ENCODE measurements at places on chromosomes 6 and 20. TPM values are rescaled to one million over a fixed set of nuclear protein-coding genes. Genes with fewer than 3 reads are reported as not detected.

The LPA gene
- 0.90 TPM for total RNA-seq

The MCHR2 gene
- total RNA-seq, result not detected

GRCh38 chr6:132333639-132334520 is 67.4 kb downstream of the MOXD1 start:
- DNase-seq, result no peak
- no peaks in the 10 kb centered on the region for H3K36me3 ChIP-seq
- no peaks in the 10 kb centered on the region for H3K4me1 ChIP-seq
- H3K4me3 ChIP-seq, result no peak overlapping the region
- H3K27ac ChIP-seq, result no peak overlapping the region

GRCh38 chr6:53793318-53794136 is 1.3 kb upstream of the LRRC1 start:
- H3K4me3 ChIP-seq, result peak overlapping the region; percentile 82
- DNase-seq, result no peak
- no peaks in the 10 kb centered on the region for H3K36me3 ChIP-seq
- no peaks in the 10 kb centered on the region for H3K27me3 ChIP-seq
- peak overlapping the region; percentile 84 for H3K27ac ChIP-seq
- H3K4me1 ChIP-seq, result no peaks in the 10 kb centered on the region

GRCh38 chr20:61507778-61508177 is 255.7 kb downstream of the CDH4 start:
- no peak overlapping the region for H3K27ac ChIP-seq
- no peaks in the 10 kb centered on the region for H3K27me3 ChIP-seq
- no peak overlapping the region for H3K4me3 ChIP-seq
- no peaks in the 10 kb centered on the region for H3K4me1 ChIP-seq

- H3K27ac ChIP-seq, result no peak overlapping the region
- no peak for DNase-seq
- H3K4me1 ChIP-seq, result peaks cover 9% of the 10 kb centered on the region
Measured at GRCh38 chr20:25076731-25077609, 5.0 kb downstream of the VSX1 start.

DNA sequence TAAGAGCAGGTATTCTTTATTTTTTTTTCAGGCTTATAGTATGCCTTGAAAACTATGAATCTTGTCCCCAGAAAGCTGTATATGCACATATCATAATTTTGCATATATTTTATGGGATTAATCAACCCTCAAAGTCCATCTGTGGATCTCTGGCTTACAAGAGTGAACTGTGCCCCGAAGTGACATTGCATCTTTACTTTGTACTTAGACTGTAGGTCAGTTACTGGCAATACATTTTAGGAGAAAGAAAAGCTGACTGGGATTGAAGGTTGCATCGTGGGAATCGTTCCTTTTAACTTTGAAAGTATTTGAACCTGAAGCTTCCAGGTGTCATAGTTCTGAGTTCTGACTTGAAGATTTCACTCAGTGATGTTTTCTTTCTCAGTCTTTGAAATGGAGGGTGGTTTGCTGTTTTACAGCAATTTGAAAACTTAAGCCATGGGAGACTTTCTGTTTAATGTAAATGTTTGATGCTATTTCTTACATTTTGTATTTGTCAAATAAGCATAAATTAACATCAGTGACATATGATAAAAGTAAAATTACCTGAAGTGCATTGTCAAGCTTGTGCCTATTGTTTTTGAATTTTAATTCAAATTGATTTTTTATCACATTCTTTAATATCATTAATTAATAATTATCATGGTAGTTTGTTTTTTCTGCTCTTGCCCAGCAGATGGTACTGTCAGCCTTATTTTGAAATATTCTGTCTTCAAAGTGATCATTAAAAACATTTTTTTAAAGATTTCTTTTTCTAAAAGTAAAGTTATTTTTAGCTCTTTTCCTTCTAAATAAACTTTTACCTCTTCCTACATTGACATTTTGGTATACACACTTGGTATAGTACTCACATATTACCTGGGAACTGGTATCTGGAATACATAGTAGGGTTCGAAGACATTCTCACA is 29.0 kb downstream of the L3MBTL3 start:
- H3K4me3 ChIP-seq, result no peak overlapping the region
- H3K4me1 ChIP-seq, result no peaks in the 10 kb centered on the region
- H3K27me3 ChIP-seq, result no peaks in the 10 kb centered on the region
- H3K27ac ChIP-seq, result no peak overlapping the region
- DNase-seq, result no peak

- peaks cover 17% of the 10 kb centered on the region for H3K4me1 ChIP-seq
- no peaks in the 10 kb centered on the region for H3K36me3 ChIP-seq
- peak overlapping the region; percentile 92 for H3K4me3 ChIP-seq
- H3K27me3 ChIP-seq, result no peaks in the 10 kb centered on the region
- H3K27ac ChIP-seq, result peak overlapping the region; percentile 94
- DNase-seq, result no peak
Measured at GRCh38 chr20:45405571-45406259, 2.4 kb upstream of the DBNDD2 start.

- no peak overlapping the region for H3K4me3 ChIP-seq
- H3K27me3 ChIP-seq, result no peaks in the 10 kb centered on the region
- H3K36me3 ChIP-seq, result no peaks in the 10 kb centered on the region
Measured at GRCh38 chr6:124573953-124574352, 388.3 kb upstream of the RNF217 start.

The LGSN gene
- not detected for total RNA-seq

GRCh38 chr6:90583179-90583835 is 3.6 kb downstream of the MAP3K7 start:
- H3K4me1 ChIP-seq, result peaks cover 10% of the 10 kb centered on the region
- no peak overlapping the region for H3K27ac ChIP-seq
- H3K36me3 ChIP-seq, result no peaks in the 10 kb centered on the region
- DNase-seq, result no peak
- H3K4me3 ChIP-seq, result no peak overlapping the region

The TMEM244 gene
- total RNA-seq, result not detected

The DACT2 gene
- not detected for total RNA-seq

The CUL7 gene
- 21.0 TPM for total RNA-seq

The AARS2 gene
- 15.1 TPM for total RNA-seq

DNA sequence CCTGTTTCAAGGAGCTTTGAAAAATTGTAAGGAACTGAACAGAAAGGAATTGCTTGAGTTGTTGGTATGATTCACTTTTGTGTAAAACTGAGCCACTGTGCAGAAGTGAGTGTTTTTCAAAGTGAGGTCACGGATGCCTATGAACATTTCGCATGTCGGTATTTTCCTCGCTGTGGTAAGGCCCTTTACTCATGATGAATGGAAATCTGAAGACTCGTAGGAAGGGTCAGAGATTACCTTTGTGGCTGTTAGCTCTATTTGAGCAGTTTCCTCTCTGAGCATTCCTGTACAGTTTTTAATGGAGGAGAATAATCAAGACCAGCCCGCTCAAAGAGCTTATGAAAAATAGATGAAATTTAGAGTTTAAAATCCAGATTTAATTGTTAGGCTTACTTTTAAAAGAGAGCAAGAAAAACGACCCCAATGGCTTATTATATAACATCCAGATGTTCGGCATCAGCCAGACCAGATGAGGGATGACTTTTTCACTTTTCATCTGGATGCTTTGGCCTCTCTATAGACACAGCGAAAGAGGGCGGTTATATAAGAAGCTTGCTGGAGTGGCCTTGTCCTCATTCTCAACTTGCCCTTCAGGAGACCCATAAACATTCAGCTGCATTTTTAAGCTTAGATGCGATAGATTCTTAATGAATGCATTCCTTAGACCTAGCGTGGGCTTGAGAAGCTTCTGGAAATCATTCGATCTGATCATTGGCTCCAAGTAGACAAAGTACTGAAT is 99.5 kb downstream of the CD83 start:
- H3K4me3 ChIP-seq, result no peak overlapping the region
- no peaks in the 10 kb centered on the region for H3K27me3 ChIP-seq
- H3K36me3 ChIP-seq, result no peaks in the 10 kb centered on the region
- peaks cover under 1% of the 10 kb centered on the region for H3K4me1 ChIP-seq
- no peak overlapping the region for H3K27ac ChIP-seq

GRCh38 chr6:56246541-56246880 is 869 bp downstream of the COL21A1 start:
- no peaks in the 10 kb centered on the region for H3K36me3 ChIP-seq
- no peaks in the 10 kb centered on the region for H3K27me3 ChIP-seq
- no peak for DNase-seq
- peak overlapping the region; percentile 87 for H3K27ac ChIP-seq
- H3K4me3 ChIP-seq, result peak overlapping the region; percentile 73
- peaks cover 5% of the 10 kb centered on the region for H3K4me1 ChIP-seq

DNA sequence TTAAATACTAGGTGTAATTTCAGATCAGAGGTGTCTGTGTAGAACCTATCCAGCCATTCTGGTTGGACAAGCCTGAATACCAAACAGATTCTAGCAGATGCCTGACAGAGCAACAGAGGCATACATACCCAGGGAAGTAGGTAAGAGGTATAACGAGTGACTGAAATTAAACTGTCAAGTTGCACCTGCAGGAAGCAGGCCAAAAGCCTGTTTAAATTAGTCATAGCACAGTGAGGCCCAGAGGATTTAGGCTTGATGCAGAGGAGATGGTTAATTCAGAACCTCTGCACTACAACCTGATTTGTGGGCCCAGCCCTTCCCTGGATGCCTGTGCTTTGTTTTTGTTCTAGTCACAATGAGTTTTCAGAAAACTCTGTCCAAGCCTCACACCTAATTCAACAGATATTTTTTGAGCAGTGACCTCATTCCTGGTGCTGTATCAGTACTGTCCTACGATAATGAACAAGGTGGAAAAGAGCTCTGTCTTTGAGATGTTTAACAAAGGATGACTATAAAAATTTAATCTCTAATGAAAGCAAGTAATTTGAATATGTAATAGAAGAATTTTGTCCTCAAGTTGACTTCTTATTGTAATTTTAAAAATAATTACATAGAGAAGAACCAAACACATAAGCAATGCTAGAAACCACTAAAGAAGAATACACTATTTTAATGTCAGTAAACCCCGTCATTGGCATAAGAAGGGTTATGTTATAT is 31.7 kb downstream of the C6orf58 start:
- no peak overlapping the region for H3K27ac ChIP-seq
- no peaks in the 10 kb centered on the region for H3K27me3 ChIP-seq
- DNase-seq, result no peak
- no peaks in the 10 kb centered on the region for H3K4me1 ChIP-seq

- peaks cover 26% of the 10 kb centered on the region for H3K4me1 ChIP-seq
- no peak for DNase-seq
- H3K27me3 ChIP-seq, result no peaks in the 10 kb centered on the region
- H3K27ac ChIP-seq, result peak overlapping the region; percentile 92
- no peaks in the 10 kb centered on the region for H3K36me3 ChIP-seq
- H3K4me3 ChIP-seq, result no peak overlapping the region
Measured at GRCh38 chr6:163347021-163347446, 67.5 kb upstream of the QKI start.

The NKAIN2 gene
- 15.3 TPM for total RNA-seq

Measured in tibial nerve (tissue), 4 donors.